ENCODE measurements at places on chromosomes 3 and 15.
A peak's percentile ranks its signal among the peaks of the same experiment; 100 is the strongest.

- H3K4me1 ChIP-seq: no peaks in the 10 kb centered on the region
- H3K27me3 ChIP-seq: no peaks in the 10 kb centered on the region
- no peaks in the 10 kb centered on the region for H3K36me3 ChIP-seq
- H3K27ac ChIP-seq: no peak overlapping the region
- DNase-seq: no peak
Measured at GRCh38 chr3:146817704-146818103, 212.6 kb upstream of the PLSCR5 start.

DNA sequence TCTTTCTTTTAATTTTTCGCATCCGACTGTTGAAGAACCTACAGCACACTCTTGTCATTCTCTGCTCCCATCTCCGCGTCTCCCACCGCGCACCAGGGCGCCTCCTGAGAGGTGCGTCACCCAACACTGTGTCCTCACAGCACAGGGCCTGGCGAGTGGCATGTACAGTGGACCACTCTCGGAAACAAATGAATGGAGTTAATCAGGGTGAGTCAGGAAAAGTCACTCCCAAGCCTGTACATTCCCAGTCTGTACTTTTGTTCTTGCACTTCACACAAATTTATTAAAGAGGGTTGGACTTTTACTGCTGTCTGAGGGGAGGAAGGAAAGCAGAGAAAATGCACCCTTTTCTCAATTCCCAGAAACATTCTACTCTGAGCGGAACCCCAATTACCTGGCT is 625 bp downstream of the COL6A6 start:
- no peak for DNase-seq
- H3K27ac ChIP-seq: no peak overlapping the region
- no peaks in the 10 kb centered on the region for H3K4me1 ChIP-seq

DNA sequence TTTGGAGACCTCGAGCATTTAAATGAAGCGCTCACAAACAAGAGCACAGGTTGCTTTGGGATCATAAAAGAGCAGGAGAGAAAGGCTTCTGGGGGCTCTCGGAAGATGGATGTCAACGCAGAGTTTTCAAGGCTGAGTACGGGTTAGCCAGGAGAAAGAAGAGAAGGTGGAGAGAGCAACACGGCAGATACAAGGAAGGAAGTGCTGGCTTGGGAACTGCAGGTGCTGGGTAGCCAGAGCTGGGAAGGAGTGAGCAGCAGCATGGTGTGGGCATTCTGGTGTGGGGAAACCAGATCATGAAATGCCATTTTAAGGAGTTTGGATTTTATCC is 580 bp upstream of the RUBCN start:
- peak overlapping the region; percentile 92 for H3K4me3 ChIP-seq
- no peak for DNase-seq
- H3K27ac ChIP-seq: peak overlapping the region; percentile 86
- no peaks in the 10 kb centered on the region for H3K36me3 ChIP-seq

GRCh38 chr15:85500729-85501128 is 120.3 kb downstream of the AKAP13 start:
- no peak overlapping the region for H3K4me3 ChIP-seq
- no peaks in the 10 kb centered on the region for H3K27me3 ChIP-seq
- peaks cover 4% of the 10 kb centered on the region for H3K4me1 ChIP-seq
- H3K36me3 ChIP-seq: no peaks in the 10 kb centered on the region

DNA sequence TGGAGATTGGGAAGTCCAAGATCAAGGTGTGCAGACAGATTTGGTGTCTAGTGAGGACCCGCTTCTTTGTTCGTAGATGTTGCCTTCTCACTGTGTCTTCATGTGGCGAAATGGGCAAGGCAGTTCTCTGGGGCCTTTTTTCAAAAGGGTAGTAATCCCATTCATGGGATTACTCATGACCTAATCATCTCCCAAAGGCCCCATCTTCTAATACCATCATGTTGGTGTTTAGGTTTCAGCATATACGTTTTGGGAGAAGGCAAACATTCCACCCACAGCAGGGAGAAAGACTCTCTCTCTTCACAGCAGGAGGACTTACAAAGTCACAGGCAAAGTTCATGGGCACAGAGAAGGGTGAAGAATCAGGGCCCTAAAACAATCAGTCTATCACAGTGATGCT is 252.1 kb downstream of the RPLP1 start:
- no peak for DNase-seq
- no peak overlapping the region for H3K27ac ChIP-seq
- H3K36me3 ChIP-seq: no peaks in the 10 kb centered on the region
- H3K27me3 ChIP-seq: no peaks in the 10 kb centered on the region
- no peaks in the 10 kb centered on the region for H3K4me1 ChIP-seq

- H3K4me3 ChIP-seq: no peak overlapping the region
- no peaks in the 10 kb centered on the region for H3K4me1 ChIP-seq
- H3K36me3 ChIP-seq: no peaks in the 10 kb centered on the region
- no peak overlapping the region for H3K27ac ChIP-seq
- no peak for DNase-seq
Measured at GRCh38 chr3:107939691-107940442, 151.0 kb downstream of the CD47 start.

- no peaks in the 10 kb centered on the region for H3K36me3 ChIP-seq
- H3K27me3 ChIP-seq: no peaks in the 10 kb centered on the region
- no peak for DNase-seq
- no peaks in the 10 kb centered on the region for H3K4me1 ChIP-seq
- no peak overlapping the region for H3K27ac ChIP-seq
- H3K4me3 ChIP-seq: no peak overlapping the region
Measured at GRCh38 chr3:77254967-77255831, 215.3 kb downstream of the ROBO2 start.

DNA sequence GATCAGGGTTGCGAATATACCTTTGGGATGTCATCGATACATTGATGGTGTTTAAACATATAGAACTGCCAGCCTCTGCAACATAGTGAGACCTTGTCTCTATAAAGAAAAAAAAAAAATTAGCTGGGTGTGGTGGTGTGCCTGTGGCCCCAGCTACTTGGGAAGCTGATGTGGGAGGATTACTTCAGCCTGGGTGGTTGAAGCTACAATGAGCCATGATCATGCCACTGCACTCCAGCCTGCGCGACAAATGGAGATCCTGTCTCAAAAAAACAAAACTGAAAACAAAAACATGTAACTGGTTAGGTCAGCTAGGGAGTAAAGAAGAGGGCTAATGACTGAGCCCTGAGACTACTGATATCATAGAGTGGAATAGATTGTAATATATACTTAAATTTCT is 30.7 kb upstream of the MGA start:
- DNase-seq: no peak
- no peak overlapping the region for H3K4me3 ChIP-seq
- no peaks in the 10 kb centered on the region for H3K36me3 ChIP-seq
- H3K27ac ChIP-seq: no peak overlapping the region
- no peaks in the 10 kb centered on the region for H3K27me3 ChIP-seq

GRCh38 chr15:69609176-69609575 is 156.6 kb downstream of the RPLP1 start:
- H3K27ac ChIP-seq: no peak overlapping the region
- H3K36me3 ChIP-seq: no peaks in the 10 kb centered on the region
- no peak overlapping the region for H3K4me3 ChIP-seq
- H3K27me3 ChIP-seq: no peaks in the 10 kb centered on the region

DNA sequence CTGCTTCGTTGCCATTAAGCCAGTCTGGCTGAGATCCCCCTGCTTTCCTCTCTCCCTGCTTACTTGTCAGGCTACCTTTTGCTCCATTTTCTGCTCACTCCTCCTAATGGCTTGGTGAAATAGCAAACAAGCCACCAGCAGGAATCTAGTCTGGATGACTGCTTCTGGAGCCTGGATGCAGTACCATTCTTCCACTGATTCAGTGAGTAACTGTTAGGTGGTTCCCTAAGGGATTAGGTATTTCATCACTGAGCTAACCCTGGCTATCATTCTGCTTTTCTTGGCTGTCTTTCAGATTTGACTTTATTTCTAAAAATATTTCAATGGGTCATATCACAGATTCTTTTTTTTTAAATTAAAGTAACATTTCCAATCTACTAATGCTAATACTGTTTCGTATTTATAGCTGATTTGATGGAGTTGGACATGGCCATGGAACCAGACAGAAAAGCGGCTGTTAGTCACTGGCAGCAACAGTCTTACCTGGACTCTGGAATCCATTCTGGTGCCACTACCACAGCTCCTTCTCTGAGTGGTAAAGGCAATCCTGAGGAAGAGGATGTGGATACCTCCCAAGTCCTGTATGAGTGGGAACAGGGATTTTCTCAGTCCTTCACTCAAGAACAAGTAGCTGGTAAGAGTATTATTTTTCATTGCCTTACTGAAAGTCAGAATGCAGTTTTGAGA is 25.0 kb downstream of the CTNNB1 start:
- H3K36me3 ChIP-seq: peaks cover 11% of the 10 kb centered on the region
- peaks cover 3% of the 10 kb centered on the region for H3K4me1 ChIP-seq
- no peak for DNase-seq
- peak overlapping the region; percentile 43 for H3K27ac ChIP-seq
- no peaks in the 10 kb centered on the region for H3K27me3 ChIP-seq

GRCh38 chr3:21826416-21826815 is 75.4 kb upstream of the ZNF385D start:
- H3K27ac ChIP-seq: no peak overlapping the region
- H3K36me3 ChIP-seq: no peaks in the 10 kb centered on the region
- no peak for DNase-seq
- no peaks in the 10 kb centered on the region for H3K4me1 ChIP-seq
- H3K27me3 ChIP-seq: no peaks in the 10 kb centered on the region

- H3K4me3 ChIP-seq: no peak overlapping the region
- H3K4me1 ChIP-seq: no peaks in the 10 kb centered on the region
- H3K36me3 ChIP-seq: no peaks in the 10 kb centered on the region
- DNase-seq: no peak
Measured at GRCh38 chr15:90667073-90667754, 49.9 kb upstream of the BLM start.

GRCh38 chr3:177374323-177374722 is 177.0 kb upstream of the TBL1XR1 start:
- DNase-seq: no peak
- no peaks in the 10 kb centered on the region for H3K27me3 ChIP-seq
- no peaks in the 10 kb centered on the region for H3K36me3 ChIP-seq
- H3K4me3 ChIP-seq: no peak overlapping the region
- H3K27ac ChIP-seq: no peak overlapping the region
- H3K4me1 ChIP-seq: no peaks in the 10 kb centered on the region

DNA sequence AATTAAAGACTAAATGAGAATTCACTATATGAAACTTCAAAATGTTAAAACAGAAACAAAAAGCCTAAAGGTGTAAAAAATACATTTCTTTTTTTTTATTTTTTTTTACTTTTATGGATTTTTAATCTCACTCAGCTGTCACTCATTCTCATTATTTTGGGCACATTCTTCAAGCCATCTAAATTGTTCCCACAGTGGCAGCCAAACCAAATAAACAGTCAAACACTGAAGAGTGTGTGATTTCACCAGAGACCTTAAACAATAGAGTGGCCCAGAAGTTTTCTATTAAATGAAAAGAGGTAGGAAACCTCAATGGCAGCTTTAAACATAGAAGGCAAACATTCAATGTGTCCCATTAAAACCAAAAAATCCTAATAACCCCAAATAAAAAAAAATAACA is 616.1 kb downstream of the OTOL1 start:
- no peak overlapping the region for H3K4me3 ChIP-seq
- DNase-seq: no peak
- H3K27me3 ChIP-seq: no peaks in the 10 kb centered on the region
- H3K4me1 ChIP-seq: no peaks in the 10 kb centered on the region
- no peaks in the 10 kb centered on the region for H3K36me3 ChIP-seq

DNA sequence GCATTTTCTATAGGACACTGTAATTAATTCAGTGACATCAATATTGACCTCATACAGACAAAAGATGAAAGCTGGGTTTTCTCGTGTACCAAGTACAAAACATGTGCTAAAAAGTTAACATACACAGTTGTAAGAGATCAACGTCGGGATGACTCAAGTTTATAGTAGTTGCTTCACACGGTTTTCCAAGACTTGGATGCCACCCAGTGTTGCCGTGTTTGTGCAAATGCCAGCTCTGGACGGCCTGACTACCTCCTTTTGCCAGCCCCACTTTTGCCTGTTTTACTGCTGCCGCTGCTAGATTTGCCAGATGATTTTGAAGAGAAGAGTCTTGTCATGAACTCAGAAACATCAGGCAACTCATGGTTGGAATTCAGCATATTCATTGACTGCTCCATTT is 17.6 kb downstream of the EMC7 start:
- no peaks in the 10 kb centered on the region for H3K4me1 ChIP-seq
- no peak overlapping the region for H3K27ac ChIP-seq
- H3K27me3 ChIP-seq: no peaks in the 10 kb centered on the region
- no peak overlapping the region for H3K4me3 ChIP-seq
- no peaks in the 10 kb centered on the region for H3K36me3 ChIP-seq

DNA sequence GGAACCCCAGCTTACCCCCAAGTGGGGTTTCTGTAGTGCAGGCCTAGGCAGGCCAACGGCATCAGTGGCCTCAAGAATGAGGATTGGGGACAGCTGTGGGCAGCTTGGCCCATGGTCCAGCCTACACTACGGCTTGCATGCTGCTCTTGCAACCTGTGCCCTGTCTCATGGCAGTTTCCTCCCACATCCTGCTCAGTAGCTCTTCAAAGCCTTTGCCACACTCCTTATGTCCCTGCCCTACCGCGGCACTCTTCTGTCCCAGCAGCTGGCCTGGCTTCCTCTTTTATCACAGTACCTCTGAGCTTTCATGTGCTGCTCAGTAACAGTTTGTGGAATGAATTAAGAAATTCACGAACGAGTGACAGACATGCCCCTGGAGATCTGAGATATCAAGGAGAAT is 431.0 kb downstream of the EPHB1 start:
- H3K27me3 ChIP-seq: no peaks in the 10 kb centered on the region
- no peaks in the 10 kb centered on the region for H3K4me1 ChIP-seq
- no peak for DNase-seq
- no peak overlapping the region for H3K4me3 ChIP-seq
- H3K36me3 ChIP-seq: no peaks in the 10 kb centered on the region
- H3K27ac ChIP-seq: no peak overlapping the region

DNA sequence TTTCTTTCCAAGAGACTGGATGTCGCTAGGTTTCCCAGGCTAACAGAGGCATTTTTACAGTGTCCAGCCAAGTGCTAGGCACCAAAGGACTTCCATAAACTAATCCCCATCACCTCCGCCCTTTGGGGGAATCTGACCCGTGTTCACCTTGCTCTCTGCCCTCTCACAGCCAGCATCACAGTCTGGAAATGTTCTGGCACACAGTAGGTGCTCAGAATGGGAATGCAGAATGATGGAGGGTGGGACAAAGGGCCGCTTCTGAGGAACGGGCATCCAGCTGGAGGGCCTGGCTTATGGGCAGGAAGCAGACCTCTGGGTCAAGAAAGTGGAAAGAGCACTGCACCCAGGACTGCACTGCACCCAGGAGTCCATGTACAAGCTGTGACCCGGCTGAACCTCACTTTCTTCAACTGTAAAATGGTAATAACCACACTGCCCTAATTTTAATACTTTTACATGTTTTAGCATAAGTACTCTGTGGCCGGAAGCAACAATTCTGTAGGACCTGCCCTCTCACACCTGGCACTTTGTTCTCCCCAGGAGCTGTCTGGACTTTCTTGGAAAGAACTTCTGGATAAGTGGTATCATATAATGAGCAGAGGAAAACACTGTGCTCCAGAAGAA is 901 bp upstream of the NMB start:
- H3K36me3 ChIP-seq: no peaks in the 10 kb centered on the region
- no peak overlapping the region for H3K27ac ChIP-seq
- no peak for DNase-seq
- peaks cover 5% of the 10 kb centered on the region for H3K4me1 ChIP-seq
- peak overlapping the region; percentile 73 for H3K4me3 ChIP-seq
